ENCODE measurements at places on chromosomes 4 and X.

GRCh38 chrX:152937236-152937635, 39.4 kb downstream of the ZNF185 start:
- DNase-seq: no peak

- no peak for DNase-seq
Measured at GRCh38 chrX:154064637-154065435, 32.7 kb downstream of the MECP2 start.

- no peak for DNase-seq
Measured at GRCh38 chr4:147334478-147334877, 146.4 kb upstream of the EDNRA start.

DNA sequence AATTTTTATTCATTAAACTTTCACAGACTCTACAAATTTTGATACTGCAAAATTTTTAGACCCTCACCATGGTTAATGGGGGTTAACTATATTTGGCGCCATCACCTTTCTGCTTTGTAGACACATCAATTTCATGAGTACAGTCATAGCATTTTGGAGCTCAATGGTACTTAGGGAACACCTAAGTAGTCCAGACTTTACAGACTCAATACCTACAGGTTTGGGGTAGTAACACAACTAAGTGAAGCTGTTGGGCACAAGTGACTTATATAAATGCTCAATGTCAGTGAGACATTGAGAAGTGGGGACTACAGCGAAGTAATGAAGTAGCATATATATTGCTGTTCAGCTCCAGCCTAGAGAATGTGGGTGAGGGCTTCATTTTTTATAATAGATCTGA, 7.5 kb downstream of the GPRIN3 start:
- no peak for DNase-seq

- no peak for DNase-seq
Measured at GRCh38 chr4:126130215-126130614, 815.5 kb downstream of the FAT4 start.

DNA sequence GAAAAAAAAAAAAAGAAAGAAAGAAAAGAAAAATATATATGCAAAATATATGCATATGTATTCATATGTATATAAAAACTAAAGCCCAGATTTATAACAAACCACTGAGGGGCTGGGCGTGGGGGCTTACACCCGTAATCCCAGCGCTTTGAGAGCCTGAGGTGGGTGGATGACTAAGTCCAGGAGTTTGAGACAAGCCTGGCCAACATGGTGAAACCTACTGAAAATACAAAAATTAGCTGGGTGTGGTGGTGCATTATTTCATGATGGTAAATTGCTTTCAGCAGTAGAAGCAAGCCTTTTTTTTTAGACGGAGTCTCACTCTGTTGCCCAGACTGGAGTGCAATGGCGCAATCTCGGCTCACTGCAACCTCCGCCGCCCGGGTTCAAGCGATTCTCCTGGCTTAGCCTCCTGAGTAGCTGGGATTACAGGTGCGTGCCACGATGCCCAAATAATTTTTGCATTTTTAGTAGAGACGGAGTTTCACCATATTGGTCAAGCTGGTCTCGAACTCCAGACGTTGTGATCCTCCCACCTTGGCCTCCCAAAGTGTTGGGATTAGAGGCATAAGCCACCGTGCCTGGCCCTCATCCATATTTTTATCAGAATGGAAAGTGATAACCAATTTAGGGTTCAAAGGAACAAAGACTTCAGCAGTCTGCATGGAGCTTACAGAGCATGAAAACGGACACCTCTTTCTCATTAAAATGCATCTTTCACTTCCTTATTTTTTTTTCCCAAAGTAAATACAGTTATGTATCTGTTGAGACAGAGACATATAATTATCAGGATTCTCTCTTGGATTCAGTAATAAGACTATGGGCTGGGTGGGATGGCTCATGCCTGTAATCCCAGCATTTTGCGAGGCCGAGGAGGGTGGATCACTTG, 27.7 kb upstream of the MOB1B start:
- DNase-seq: no peak

GRCh38 chrX:41382714-41383645, 49.0 kb downstream of the DDX3X start:
- no peak for DNase-seq
